CD4-positive, alpha-beta T cell treated with Interleukin-4 for 4 hours (primary cell): ENCODE measurements at places on chromosomes 5 and 9.

DNA sequence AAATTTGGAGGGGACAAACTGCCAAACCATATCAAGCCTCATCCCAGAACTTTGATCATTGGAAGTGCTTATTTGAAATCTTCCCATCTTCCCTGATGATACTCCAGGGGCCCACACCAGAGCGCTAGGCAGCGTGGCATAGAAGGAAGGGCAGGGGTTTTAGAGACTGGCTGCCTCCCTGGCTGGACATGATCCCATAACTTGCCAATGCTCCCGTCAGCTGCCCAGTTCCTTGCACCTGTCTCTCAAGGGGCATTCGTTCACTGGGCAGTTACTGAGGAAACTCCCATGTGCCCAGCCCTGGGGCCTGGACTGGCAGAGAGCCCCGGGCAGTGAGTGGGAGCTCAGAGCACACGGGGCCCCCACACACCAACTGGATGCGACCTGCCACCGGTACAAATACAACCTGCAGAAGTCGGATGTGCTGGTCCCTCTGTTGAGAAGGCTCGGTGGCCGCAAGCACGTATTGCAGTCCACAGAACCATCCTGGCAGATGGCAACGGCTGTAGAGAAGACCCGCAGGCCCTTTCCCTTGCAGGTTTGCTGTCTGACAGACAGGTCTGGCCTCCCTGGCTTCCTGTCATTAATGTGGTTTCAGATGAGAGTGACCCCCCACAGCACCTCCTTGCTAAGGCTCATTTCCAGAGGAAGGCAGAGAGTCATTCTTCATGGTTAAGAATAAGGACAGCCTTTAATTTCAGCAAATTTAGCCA lies 122.4 kb downstream of the MVB12B start:
- DNase-seq: no peak

DNA sequence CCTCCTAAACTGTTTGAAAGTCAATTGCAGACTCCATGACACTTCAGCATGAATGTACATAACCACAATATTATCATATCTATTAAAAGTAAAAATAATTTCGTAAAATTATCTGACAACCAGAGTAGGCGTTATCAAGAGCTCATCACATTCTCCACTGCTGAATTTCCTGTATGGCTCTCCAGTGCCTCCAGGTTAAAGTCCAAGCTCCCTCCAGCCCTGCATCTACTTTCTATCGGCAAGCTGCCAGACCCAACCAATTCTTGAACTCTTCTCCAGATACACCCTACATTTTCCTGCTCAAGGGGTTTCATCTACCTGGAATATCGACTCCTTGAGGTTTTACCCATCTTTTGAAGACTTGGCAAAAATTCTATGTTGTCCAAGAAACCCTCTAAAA lies 74.5 kb upstream of the TBC1D2 start:
- no peak for DNase-seq

DNA sequence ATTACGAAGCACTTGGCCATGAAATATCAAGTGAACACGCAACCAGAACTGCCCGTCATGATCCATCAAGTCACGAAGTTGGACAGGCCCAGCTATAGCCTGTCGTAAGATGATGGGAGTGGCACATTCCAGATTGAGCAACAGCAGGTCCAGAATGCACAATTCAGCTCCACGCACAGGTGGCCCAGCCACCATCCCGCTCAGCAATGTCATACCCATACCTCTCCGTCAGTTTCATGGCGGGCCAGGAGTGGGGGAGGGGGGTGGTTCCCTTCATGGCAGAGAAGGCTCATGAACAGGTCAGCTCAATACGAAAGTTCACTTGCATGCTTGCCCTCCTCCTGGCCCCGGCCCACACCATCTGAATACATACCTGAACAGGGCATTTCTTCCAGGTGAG lies 34.9 kb downstream of the SMIM23 start:
- no peak for DNase-seq

DNA sequence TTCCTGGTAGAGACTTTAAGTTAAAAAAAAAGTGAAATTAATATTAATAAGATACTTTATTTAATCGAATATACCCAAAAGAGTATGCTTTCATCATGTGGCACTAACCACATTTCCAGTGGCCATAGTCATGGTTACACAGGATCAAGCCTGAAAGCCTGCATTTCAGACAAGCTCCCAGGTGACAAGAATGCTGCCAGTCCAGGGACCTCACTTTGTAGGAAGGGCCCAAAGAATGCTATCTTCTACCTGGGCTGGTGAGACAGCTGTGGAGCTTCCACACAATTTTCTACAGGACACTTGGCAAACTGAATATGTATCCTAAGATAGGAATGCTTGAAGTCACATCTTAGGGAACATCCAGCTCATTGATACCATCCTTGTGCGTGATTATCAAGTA lies 203.8 kb downstream of the AUH start:
- DNase-seq: no peak

DNA sequence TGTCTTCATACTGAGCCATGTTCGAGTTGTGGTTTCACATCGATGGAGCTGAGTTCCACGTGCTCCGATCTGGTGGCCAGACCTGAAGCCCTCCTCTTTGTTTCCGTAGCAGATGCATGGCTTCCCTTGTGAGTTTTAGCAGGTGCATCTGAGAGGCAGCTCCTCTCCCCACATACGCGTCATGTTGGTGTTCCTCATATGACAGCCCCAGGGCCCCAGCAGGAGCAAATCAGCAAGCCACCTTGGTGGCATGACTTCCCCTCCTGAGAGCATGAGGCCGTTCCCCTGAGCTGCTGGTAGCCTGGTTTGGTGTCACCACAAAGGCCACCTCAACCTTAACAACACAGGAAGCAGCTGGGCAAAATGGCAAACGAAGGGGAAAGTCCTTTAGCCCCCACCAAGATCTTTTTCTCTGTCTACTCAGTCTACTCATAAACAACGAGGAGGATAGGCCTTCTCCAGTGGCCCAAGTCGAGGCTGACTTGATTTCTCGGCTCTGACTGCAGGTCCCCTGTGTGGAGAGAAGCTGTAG lies 5.9 kb downstream of the CYFIP2 start:
- peak; percentile 94 for DNase-seq

- DNase-seq: no peak
Observed at GRCh38 chr5:97936231-97936630, 753.2 kb upstream of the RIOK2 start.

DNA sequence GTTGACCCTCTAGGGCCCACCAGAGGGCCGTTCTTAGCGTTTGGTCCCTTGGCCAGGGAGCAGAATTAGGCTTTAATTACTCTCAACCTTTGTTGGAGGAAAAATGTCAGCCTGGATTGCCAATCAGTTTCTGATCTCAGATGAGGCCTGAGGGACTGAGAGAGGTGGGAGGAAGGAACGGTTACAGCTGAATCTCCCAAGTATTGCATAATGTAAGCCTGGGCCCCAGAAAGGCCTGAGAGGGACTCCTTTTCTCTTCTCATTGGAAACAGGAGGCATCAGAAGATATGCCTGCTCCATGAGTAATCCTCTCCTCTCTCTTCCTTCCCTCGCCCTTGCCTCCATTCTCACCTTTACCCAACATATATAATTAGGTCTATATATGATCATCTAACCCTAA lies 105.7 kb downstream of the INSYN2B start:
- no peak for DNase-seq

- DNase-seq: peak; percentile 89
Observed at GRCh38 chr5:912280-913091, 19.8 kb downstream of the TRIP13 start.

GRCh38 chr9:134293611-134294152 lies 32.6 kb upstream of the RXRA start:
- no peak for DNase-seq

GRCh38 chr9:121201045-121201737 lies 478 bp downstream of the RAB14 start:
- DNase-seq: peak; percentile 38

- DNase-seq: no peak
Observed at GRCh38 chr5:127014573-127014972, 15.8 kb downstream of the MARCHF3 start.

DNA sequence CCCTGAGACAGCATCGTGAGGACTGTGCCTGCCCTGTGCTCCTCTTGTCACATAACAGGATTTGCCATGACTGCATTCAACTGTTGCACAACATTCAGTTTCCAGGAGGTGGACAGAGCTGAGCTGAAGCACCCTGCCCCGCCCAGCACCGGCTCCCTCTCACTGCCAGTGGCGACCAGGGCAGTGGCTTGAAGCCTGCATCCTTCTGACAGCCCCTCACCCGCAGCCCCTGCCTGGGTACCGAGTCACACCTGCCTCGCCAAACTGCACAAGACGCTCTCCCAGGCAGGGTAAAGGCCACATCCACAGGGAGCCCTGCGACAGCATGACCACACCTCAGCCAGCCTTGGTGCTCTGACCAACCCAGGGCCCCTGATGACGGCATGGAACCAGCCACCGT lies 59.9 kb upstream of the ZNF354A start:
- DNase-seq: no peak
